ENCODE measurements at places on chromosomes 16 and 17.

- DNase-seq = no peak
These were observed 39.4 kb upstream of the PHB1 start for GRCh38 chr17:49454050-49454449.

DNA sequence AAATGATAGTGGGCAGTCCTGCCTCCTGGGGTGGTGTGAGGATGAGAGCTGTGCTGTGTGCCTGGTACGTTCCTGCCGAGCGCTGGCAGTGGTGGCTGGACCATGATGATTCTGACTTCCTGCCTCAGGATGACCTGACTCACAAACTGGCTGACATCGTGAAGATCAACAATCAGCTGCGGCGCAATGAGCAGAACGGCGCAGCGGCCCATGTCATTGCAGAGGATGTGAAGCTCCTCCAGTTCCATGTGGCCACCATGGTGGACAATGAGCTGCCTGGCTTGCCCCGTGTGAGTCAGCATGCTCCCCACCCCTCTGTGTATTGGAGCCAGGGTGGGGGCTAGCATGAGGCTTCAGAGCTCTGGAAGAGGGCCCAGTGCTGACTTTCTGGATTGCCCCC lies 13.1 kb downstream of the POLR2A start:
- DNase-seq = no peak

GRCh38 chr16:2155977-2156848 lies 631 bp downstream of the TRAF7 start:
- no peak for DNase-seq

GRCh38 chr17:56160422-56160821 lies 7.1 kb downstream of the ANKFN1 start:
- no peak for DNase-seq

DNA sequence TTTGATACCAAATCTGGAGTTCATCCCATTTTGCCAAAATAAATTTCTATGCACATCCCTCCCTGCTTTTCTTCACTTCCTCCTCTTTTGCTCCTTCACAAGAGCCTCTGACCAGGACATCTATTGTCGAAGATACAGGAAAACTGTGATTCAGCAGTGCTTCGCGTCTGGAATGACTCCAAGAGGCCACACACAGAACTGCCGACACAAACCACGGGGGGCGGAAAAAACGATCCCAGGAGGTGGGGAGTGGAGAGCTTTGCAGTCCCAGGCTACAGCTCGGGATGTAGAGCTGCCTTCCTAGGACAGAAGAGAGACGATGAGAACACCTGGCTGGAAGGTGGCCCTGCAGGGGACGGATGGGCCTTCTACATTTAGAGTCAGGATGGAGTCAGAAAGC lies 102.8 kb downstream of the XYLT1 start:
- no peak for DNase-seq

DNA sequence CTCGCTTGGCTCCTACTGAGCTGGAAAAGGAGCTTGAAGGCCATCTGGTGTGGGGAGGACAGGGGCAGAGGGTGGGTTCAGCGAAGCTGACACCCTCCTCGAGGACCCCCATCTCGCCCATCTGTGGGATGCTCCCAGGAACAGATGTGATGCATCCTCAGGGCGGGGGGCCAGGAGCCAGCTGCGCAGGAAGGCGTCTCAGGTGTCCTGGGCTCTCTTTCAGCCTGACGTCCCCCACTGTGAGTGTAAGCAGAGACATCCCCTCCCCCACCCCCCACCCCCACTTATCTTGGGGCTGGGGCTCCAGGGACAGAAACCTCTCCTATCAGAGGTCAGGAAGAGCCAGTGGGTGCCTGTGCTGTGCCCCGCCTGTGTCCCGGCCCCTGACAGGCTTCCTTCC lies 16.2 kb downstream of the KIF19 start:
- DNase-seq = no peak

- DNase-seq = no peak
These were observed 93.5 kb downstream of the GOSR1 start for GRCh38 chr17:30570596-30571265.

- no peak for DNase-seq
These were observed 71.0 kb downstream of the CDYL2 start for GRCh38 chr16:80733407-80733806.

DNA sequence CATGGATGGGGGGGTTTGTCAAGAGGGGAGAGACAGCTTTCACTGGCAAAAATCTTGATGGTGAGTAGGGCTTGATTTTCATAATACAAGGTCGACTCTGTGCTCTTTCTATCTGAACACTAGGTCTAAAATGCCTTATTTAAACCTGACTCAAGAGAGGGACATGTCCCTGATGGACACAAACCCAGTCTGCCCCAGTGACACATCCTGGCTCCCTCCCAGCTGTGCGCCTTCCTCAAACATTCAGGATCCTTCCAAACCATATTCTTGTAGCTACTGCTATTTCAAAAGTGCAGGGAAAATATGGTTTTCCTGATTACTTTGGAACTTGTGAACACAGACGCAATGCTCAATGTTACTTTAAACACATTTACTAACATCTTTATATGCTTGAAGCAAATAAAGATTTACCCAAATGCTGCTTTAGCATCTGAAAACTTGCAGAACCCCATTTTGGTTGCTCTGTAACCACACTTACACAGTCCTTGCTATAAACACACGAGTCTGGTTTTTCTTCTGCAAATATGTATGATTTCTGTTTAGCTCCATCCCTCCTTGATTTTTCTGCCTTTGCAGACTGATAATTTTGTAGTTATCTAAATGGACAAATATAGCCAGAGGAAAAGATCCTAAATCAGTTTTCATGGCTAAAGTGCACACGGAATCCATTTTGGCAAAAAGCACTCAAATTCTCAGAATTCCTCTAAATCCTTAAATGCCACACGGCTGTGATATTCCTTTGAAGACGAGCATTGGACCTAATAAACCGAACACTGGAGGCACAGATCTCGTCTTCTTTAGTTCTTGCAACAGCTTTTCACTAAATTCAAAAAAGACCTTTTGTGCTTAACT lies 499.9 kb upstream of the ZFHX3 start:
- no peak for DNase-seq

- DNase-seq = no peak
These were observed 4.7 kb downstream of the ZNF750 start for GRCh38 chr17:82835122-82835521.

DNA sequence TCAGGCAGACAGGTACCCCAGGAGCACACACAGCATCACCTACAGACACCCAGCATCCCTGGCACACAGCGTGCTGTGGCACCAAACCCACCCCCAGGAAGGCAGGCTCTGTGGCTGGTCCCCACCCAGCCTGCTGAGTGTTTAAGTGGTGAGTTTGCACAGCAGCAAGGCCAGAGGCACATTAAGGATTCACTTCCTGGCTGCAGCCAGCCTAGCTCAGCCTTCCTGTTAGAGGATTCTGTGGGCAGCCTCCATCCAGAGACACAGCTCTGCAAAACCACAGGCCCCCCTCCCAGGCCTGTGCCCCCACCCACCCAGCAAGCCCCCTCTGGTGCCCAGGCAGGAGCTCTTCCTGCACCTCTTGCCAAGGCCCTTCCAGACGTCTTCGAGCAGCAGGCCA lies 36.1 kb upstream of the PHB1 start:
- DNase-seq = no peak

GRCh38 chr16:71885261-71885650 lies 1.3 kb upstream of the ZNF821 start:
- DNase-seq = no peak

DNA sequence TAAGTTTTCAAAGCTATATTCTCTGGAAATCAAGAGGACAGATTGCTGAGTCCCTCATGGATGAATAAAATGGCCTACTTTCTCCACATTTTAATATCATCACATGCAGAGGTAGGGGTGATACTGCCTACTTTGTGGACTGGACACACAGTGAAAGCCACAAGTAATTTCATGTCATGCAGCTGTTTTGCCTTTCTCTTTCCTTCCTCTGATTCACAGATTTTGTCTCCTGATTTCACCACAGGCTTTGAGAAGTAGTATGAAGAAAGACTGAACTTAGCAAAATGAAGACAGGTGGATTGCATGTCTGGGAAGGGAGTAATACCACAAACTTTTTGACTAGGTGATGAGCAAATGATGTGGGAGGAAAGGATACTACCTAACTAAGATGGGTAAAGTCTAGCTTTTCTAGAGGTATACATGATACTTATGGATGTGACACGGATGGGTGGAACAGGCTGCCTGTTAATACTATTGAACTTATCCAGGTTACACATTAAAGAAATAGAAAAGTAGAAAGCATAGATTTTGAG lies 478.4 kb upstream of the GOT2 start:
- no peak for DNase-seq

DNA sequence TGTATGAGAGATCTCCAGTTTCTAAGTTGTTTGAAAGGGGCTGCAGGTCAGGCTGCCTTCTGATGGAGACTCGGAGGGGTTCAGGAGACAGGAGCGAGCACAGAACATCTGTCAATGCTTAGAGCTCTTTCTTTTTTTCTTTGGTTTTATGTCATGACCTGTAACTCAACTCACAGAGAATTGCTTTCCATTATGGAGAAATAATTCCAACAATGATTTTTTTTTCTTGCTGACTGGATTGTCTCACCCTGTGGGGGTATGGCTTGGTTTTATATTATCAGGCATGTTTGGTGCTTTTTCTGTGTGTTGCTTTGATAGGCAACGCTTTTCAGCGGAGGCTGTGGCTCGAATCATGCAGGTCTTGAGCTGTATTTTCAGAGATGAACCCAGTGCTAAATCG lies 10.7 kb upstream of the KCNJ2 start:
- DNase-seq = no peak

GRCh38 chr16:3012246-3012645 lies 477 bp upstream of the CLDN9 start:
- no peak for DNase-seq

DNA sequence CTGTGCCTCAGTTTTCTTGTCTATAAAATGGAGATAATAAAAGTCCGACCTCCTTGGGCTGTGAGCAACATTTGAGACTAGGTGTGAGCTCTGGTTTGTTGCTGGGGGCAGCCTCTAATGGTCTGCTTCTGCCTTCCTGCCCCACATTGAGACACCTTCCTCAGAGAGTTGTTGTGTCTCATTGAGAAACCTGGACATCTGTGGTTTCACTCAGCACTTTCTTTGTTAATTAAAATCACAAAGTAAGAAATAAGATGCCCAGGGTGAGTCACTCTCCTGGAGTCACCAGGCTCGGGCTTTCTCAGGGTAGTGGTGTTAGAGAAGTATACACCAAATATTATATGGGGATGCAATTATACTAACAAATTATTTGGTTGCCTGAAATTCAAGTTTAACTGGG lies 389.2 kb upstream of the SALL1 start:
- no peak for DNase-seq

DNA sequence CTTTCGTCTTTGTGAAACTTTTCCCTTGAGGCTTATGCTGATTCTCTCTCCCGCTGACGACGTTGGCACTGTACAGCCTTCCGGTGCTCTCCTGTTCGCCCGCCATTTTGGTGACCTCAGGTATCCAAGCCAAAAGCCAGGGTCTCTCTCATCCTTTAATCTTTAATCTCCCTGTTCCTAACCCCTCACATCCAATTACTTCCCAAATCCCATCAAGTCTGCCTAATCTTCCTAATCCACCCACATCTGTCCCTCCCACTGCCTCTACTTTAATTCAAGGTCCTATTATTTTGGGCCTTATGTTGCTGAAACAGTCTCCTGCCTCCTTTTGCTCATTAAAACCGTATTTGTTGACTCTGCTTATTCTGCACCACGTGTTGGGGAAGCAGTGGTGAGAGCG lies 7.3 kb downstream of the WRAP53 start:
- no peak for DNase-seq
